ENCODE measurements at places on chromosomes 2 and 18.

GRCh38 chr2:190410166-190410565 is 2.0 kb downstream of the MFSD6 start:
- DNase-seq: no peak

GRCh38 chr2:29273004-29273684 is 157.9 kb downstream of the CLIP4 start:
- no peak for DNase-seq

- DNase-seq: peak; percentile 9
Measured at GRCh38 chr2:143399631-143400069, 270.4 kb downstream of the ARHGAP15 start.

DNA sequence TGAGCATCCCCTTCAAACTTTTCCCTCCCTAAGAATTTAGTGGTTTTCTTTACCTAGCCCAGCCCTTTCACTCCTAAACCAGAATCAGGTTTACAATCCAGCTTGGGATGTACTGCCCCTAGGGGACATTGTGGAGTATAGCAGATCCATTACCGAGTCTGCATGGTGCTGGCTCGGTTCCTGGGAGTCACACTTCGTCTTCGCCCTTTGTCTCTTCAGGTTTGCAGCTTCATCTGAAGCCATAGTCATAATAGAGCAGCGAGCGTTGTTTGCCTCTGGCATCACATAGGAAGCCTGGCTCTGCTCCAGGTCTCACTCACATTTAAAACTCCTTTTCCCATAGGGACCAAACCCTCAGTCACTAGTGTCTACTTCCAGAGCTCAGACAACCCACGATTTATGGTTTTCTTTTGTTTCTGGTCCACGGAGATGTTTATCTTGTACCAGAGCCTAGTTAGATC is 16.8 kb upstream of the LYPD6 start:
- DNase-seq: peak; percentile 31

DNA sequence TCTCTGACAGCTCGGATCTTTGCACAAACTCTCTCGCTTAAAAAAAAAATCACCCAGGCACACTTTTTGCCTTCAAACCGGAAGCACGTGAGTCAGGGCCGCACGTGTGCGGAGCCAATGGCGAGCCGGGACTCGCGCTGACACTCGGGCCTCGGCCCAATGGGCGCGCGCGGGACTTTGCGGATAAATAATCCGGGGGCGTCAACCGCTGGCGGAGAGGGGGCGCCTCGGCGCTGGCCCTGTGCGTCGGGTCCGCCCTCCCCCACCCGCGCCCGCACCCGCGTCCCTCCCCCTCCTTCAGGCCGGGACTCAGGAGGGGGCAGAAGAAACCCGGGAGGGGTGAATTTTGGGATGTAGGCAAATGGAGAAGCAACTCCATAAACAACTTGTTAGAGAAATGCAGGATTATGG is 319 bp upstream of the EN1 start:
- peak; percentile 26 for DNase-seq

DNA sequence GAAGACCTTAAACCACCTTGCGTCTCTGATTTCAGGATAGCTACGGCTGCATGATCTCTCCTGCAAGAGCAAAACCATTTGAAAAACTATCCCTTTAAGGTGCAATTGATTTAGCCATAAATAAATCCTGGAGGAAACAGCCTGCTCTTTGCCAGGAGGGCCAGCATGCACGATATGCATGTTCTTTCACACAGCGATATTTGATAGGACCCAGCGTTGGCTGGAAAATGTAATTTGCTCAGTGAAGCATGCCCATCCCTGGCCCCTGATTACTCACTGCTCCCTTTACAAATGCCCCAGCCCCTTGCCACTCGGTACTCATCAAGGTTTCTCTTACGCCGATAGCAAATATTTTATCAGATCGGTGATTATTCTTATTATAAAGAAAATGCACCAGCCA is 315.4 kb downstream of the CDH2 start:
- no peak for DNase-seq

DNA sequence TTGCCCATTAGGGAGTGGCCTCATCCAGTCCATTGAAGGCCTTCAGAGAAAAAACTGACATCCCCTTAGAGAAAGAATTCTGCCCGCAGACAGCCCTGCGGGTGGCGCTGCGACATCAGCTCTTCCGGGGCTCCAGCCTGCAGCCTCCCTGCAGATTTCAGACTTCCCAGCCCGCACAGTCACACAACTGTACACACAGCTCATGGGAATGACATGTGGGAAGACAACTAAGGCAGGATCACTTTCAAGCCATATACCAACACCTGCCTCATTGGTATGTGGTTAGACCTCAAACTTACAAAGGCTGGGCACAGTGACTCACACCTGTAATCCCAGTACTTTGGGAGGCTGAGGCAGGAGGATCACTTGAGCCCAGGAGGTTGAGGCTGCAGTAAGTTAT is 24.8 kb upstream of the TUBB6 start:
- DNase-seq: peak; percentile 48

GRCh38 chr2:105494683-105495425 is 96.0 kb upstream of the FHL2 start:
- no peak for DNase-seq
